NCI-H1105 (cell line): ENCODE measurements at places on chromosomes 12 and 14.

DNA sequence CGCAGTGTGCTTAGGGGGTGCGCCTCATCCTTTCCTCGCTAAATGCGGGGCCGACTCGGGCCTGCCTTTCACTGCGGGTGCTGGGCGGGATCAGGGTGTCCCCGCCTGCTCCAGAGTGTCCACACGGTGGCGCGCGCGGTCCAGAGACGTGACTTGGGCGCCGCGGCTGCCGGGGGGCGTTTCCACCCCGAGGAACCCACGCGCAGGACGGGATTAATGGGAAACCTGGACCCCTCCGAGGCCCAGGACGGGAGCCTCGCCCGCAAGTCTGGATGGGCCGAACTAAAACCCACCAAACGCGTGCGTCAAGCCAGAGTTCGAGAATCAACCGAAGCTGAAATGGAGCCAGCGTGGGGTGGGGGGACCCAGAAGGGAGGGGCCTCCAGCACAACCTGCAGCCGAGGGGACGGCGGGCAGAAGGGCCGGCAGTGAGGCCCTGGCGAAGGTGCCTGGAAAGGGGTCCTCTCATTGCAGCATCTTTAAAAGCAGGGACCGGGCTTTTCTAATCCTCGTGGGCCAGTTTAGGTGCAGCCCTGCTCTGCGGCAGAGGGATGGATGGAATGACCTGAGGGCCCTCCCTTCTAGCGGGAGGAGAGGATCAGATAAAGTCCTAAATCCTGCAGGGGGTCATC, 93.3 kb downstream of the NINJ2 start:
- DNase-seq: peak; percentile 84

- DNase-seq: no peak
Measured at GRCh38 chr12:119915894-119916510, 38.9 kb upstream of the CIT start.

DNA sequence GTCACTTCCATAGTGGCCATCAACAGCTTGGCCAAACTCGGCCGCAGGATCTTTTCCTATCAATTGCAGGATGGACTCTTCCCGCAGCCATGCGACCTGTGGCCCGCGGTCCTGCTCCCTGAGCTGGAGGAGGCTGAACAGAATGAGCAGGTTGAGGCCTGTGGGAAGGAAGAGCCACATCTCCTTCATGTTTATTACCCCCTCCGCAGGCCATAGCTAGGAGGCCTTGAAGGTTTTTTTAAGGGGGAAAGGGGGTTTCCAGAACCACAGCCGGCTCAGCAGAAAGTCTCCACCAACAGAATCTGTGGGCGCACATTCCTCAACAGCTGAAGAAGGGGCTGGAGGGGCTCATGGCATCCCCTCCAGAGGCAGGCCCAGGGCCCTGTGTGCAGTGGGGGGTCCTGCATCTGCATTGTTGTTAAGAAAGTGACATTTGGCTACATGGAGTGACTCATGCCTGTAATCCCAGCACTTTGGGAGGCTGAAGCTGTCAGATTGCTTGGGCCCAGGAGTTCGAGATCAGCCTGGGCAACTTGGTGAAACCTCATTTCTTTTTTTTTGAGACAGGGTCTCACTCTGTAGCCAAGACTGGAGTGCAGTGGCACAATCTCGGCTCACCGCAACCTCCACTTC, 25.2 kb upstream of the PPP1R13B start:
- no peak for DNase-seq

GRCh38 chr12:73726881-73727280, 810.8 kb upstream of the ATXN7L3B start:
- no peak for DNase-seq

DNA sequence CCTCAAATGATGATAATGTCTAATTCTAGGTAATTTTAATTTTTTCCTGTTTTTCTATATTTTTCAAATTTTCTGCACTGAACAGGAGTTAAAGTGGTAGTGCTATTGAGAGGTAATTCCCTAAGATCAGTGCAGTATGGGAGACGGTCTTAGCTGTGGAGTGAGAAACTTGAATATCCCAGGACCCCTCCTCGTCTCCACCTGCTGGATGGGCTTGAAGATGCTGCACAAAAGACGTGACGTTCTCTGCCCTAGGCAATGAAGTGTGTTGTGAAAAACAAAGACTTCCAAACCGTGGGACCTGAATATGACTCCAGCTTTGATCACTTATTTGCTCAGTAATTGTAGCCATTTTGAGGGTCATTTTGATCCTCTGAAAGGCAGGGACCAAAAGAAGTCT, 298.1 kb downstream of the VRK1 start:
- no peak for DNase-seq

DNA sequence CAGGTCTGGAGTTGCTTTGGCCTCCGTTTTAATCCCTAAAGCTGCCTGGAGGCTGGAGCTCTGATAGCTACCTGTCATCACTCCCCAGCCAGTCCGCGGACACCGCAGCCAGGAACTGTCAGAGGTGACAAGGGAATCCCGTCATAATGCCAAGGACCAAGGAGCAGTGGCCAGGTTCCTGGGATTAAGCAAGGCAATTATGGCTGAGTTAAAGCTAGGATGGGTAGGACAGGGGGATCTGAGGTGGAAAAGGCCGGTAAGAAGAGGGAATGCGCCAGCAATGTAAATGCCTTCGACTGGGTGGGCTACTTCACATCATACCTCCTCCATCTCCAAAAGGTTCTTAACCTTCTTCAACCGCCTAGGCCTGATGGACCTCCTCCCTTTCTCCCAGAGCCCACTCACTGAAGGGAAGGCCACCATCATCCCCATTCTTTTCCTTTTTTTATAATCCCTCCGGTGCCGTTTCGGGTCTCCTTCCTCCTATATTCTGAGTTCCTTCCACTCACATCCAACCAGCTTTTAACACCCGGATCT, 1.9 kb downstream of the PPP1R3E start:
- no peak for DNase-seq

GRCh38 chr12:14974633-14975032, 1.8 kb downstream of the PDE6H start:
- no peak for DNase-seq

DNA sequence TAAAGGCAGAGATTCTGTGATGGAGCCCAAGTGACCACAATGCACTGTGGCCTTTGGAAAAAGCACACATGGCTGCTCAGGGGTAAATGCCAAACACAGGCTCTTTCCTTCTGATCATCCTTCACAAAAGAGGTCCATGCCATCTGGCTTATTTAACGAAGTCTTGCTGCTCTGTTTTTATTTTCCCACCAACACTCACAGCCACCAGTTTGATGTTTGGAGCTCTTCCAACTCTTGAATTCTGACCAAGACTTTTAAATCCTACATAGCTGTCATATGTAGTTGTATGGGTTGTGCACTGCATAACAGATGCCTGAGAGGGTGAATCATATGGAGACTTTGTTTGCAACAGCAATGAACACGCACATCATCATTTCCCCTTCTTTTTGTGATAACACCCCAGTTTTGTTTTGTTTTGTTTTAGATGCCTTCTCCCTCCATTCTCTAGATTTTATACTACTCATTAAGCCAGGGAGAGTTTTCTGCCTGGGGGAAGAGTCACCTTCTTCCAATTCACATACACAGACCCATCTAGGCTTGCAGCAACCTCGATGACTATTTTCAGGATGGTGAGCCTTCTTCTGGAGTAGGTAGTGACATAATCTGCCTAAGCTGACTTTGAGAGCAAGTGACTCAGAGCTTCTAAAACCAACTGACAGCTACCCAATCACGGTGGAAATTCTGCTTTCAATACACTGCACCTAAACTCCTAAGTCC, 145.2 kb upstream of the WSCD2 start:
- no peak for DNase-seq

- no peak for DNase-seq
Measured at GRCh38 chr12:93851257-93851671, 174.1 kb downstream of the CRADD start.

DNA sequence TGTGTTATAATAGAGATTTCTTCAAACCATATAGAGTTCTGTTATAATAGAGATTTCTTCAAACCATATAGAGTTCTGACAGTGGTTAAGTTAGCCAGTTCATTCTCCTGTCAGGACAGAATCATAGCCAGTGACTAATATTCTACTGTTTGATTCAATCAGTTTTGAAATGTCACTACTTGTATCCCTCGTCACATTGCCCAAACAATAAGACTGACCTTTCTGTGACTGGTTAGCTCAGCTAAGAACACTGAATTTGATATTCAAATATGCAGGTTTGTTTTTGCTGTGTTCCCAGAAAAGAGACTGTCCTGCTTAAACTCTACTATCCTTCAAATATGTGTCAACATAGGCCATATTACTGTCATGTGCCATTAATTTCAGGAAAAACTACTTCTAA, 74.4 kb downstream of the ALG10B start:
- no peak for DNase-seq

GRCh38 chr12:50637870-50638481, 125.9 kb upstream of the ATF1 start:
- DNase-seq: peak; percentile 5

GRCh38 chr12:102633981-102634605, 153.7 kb upstream of the IGF1 start:
- DNase-seq: no peak

DNA sequence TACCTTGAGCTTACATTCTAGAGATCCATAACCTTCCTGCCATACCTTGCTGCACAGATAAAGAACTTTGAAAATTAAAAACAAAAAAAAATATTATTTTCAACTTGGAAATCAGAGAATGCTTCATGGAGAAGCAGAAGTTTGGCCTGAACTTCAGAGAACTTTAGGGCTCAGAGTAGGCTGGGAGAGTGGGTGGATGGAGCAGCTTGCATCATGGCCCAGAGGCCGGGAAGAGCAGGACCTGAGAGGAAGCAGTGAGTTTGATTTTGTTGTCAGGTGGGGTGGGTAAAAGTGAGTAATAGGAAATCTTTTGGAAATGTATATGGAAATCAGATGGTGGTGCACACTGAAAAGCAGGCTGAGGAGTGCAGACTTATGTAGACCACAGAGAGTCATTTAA, 228.5 kb upstream of the KRR1 start:
- DNase-seq: no peak

DNA sequence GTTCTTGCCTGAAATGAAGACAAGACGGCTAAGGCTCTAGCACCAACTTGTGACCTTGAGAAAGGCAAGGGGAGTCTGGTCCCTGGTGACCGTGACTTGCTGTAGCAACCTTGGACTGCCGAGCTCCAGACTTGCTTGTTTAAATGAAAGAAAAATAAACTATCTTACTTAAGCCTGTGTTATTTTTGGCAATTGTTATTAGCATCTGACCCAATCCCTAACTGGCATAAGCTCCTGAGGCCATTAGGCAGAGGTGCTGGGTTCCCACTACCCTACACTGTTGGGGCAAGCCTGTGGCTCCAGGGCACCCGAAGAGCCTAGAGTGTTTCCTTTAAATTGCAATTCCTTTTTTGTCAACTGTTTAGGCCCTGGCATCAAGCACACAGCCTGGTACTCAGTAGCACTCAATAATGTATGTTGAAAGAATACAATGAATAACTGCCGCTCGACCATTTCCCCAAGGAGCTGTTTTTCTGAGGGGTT, 106.9 kb upstream of the HIF1A start:
- DNase-seq: no peak

DNA sequence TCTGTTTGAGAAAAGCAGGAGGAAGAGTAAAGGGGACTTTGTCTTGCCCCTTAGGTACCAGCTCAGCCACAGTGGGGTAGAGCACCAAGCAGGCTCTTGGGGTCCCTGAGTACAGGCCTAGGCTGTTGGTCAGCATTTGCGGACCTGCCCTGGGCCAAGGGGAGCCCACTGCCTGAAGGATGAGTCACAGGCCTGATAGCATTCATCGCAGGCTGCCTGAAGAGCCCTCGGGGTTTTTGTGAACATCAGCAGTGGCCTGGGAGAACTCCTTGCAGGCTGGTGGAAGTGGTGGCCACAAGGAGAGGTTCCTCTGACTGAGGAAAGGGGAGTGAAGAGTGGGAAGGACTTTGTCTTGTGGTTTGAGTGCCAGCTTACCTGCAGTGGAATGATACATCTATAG, 25.0 kb upstream of the P2RX7 start:
- DNase-seq: no peak

GRCh38 chr14:30657606-30658163, 35.6 kb downstream of the SCFD1 start:
- DNase-seq: no peak

DNA sequence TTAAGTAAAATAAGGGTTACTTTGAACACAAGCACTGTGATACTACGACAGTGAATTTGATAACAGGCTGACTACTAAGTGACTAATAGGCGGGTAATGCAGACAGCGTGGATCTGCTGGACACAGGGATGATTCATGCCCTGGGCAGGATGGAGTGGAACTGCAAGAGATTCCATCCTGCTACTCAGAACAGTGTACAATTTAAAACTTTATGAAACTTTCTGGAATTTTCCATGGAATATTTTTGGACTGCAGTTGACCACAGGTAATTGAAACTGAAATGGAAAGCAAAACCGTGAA, 46.0 kb downstream of the YEATS4 start:
- DNase-seq: no peak

GRCh38 chr14:67837011-67837624, 17.5 kb downstream of the RAD51B start:
- peak; percentile 37 for DNase-seq

DNA sequence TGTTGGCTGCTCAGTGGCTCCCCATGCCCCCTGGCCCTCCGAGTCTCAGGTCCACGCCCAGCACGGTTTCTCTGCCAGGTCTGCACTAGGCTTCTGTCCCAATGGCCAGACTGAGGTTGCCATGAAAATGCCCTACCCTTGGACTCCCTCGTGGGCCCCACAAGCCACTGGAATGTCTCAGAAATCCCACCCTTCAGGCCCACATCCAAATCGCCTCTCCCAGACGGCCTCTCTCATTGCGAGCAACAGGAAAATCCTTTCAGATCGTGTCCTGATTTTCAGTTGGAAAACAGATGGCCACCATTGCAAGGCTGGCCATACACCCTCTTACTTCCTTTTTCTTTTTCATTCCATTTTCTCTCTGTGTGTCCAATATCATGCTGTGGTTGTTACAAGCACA, 77.3 kb downstream of the IRF2BPL start:
- DNase-seq: no peak

- no peak for DNase-seq
Measured at GRCh38 chr12:57146092-57146491, 1.3 kb downstream of the LRP1-AS start.

DNA sequence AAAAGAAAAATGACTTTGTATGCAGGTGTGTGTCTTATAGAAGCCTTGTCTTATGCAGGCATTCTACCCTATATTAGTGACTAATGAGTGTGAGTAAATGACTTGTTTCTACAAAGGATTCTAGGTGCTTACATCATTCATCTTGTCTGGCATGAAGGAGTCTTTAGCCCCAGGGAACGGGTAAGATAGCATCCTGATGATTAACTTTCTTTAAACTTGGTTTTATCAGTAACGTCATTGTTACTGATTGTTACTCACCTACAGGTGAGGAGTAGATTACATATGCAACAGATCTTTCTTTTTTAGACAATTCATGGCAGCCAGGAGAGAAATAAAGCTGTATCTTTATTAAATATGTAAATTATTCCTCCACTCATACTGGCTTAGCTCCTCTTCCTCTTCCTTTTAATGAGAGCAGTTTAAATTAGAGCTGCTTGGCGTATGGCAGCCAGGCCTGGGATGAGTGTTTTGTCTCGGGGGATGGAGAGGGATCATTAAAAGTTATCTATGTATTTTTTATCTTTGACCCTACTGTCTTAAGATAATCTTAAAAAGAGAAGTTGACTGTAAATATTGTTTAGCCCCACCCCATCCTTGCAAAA, 57.2 kb upstream of the ATP2A2 start:
- DNase-seq: no peak

- no peak for DNase-seq
Measured at GRCh38 chr14:73746520-73747378, 32.6 kb upstream of the PNMA1 start.

- DNase-seq: no peak
Measured at GRCh38 chr14:85766295-85766694, 236.4 kb downstream of the FLRT2 start.
